Testis (tissue), 5 donors: ENCODE measurements at places on chromosomes 5 and 9.

GRCh38 chr9:19660019-19660418 lies 128.8 kb downstream of the SLC24A2 start:
- DNase-seq, result no peak

GRCh38 chr5:135151256-135151655 lies 117.2 kb upstream of the PITX1 start:
- no peak for DNase-seq

- DNase-seq, result no peak
Observed at GRCh38 chr5:126875303-126875785, 98.4 kb downstream of the LMNB1 start.

DNA sequence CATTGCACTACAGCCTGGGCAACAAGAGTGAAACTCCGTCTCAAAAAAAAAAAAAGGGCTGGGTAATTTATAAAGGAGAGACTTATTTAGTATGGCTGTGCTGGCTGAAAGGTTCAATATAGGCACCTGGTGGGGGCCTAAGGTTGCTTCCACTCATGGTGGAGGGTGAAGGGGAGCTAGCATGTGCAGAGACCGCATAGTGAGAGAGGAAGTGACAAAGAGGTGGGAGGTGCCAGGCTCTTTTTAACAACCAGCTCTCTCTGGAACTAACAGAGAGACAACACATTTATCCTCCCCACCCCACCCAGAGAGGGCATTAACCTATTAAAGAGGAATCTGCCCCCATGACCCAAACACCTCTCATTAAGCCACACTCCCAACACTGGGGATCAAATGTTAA lies 28.9 kb upstream of the SERINC5 start:
- no peak for DNase-seq

DNA sequence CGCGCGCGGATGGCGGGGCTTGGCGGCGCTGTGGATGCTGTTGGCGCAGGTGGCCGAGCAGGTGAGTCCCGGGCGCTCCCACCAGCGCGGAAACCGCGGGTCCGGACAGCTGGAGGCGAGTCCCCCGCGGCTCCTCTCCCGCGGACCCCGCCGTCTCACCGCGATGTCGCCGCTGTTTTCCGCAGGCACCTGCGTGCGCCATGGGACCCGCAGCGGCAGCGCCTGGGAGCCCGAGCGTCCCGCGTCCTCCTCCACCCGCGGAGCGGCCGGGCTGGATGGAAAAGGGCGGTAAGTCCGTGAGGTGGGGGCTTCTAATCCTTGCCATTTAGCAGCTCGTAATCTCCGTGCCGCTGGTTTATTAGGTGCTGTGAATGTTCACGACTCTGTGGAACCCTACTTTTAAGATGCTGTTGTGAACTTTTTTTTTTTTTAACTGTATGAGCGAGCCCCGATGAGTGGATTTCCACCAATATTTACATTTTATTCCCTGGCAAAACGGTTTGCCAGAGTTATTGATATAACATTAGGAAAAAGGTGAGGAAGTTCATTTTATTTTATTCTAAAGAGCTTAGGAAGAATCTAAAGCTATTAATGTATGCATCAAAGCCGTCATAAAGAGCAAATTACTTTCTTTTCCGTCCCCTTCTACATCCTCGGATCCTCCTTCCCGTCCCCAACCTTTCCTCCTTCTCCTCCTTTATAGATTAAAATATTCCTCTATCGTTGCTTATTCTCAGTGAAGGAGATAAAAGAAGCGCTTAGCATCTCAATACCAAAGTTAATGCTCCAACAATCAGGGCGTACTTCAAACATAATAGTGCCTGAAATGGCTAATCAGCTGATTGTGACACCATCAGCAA lies 579 bp downstream of the ADAMTS16 start:
- no peak for DNase-seq

DNA sequence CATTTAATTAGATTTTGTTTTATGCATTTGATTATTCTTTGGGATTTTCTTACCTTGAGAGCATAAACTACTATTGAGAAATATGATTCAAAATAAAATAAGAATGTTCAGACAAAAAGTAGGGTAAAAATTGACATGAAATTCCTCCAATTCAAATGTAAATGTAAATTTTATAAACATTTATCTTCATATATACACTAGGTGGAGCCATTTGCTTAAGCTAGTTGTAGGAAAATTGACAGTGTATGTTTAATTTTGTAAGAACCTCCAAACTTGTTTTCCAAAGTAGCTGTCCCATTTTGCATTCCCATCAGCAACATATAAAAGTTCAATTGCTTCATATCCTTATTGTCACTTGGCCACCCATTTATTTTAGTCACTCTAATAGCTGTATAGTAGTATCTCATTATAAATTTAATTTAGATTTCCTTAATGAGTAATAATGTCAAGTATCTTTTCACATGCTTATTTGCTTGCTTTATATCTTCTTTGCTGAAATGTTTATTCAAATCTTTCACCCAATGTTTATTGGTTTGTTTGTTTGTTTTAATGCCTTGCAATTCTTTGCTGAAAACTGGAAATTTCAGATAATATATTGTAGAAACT lies 37.6 kb upstream of the SLCO6A1 start:
- no peak for DNase-seq

DNA sequence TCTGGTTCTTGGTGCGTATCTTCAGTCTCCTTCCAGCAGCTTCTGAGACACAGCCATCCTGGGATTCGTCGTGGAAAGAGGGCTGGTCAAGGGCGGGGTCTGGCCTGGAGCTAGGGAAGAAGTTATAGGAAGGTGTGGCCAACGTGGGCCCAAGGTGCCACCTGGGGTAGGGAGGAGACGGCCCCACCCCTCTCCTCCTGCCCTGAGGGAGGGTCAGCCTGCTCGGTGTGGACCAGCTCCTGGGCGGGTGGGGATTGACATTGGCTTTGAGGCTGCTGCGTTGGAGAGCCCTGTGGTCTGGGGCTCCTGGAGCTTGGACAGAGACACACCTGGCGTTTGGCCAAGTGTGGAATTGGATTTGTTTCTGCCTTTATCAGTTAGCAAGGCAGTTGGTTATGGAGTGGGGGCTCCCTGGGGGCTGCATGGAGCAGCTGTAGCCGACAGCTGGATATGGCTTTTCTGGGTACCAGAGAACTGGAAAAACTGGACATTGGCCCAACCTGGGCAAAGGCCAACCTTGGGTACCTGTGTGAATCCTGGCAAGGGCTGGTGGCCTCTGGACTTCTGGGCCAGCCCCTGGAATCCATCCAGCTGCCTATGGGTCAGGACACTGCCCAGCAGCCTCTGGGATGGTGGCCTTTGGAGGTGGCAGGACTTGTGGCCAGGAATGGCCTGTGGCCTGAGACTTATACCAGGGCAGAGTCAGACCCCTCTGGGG lies 75.7 kb upstream of the PPP1R26 start:
- no peak for DNase-seq
